Activated CD4-positive, alpha-beta T cell treated with anti-CD3 and anti-CD28 coated beads, Interleukin-2, amount 10 ng/mL, durations not matched to agents 7 days and 5 days (primary cell): ENCODE measurements at places on chromosomes 1 and 21.

GRCh38 chr1:3402258-3403010 lies 52.0 kb upstream of the ARHGEF16 start:
- H3K27me3 ChIP-seq: no peaks in the 10 kb centered on the region
- H3K4me3 ChIP-seq: no peak overlapping the region
- DNase-seq: no peak
- no peaks in the 10 kb centered on the region for H3K4me1 ChIP-seq
- no peaks in the 10 kb centered on the region for H3K36me3 ChIP-seq
- no peak overlapping the region for H3K27ac ChIP-seq

DNA sequence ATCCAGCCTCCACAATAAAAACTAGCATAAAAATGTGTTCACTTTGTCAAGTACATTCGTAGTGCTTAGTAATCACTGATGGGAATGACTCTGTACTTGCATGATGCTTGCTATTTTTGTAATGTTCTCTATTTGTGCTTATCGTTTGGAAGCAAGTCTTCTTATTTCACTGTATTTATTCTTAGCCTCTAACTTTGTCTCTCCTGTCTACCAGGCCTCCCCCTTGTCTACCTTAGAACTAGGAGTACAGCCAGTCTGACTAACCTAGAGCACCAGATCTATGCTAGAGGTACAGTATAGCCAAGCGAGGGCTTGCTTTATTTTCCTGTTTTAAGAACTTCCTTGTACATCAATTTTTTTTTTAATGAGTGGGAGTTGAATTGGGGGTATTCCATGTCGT lies 108.2 kb downstream of the VPS13D start:
- H3K4me1 ChIP-seq: peaks cover 26% of the 10 kb centered on the region
- H3K27ac ChIP-seq: no peak overlapping the region
- peaks cover 53% of the 10 kb centered on the region for H3K36me3 ChIP-seq
- H3K27me3 ChIP-seq: no peaks in the 10 kb centered on the region
- DNase-seq: no peak

GRCh38 chr21:42942244-42942643 lies 16.8 kb upstream of the ERVH48-1 start:
- no peaks in the 10 kb centered on the region for H3K36me3 ChIP-seq
- no peaks in the 10 kb centered on the region for H3K4me1 ChIP-seq
- no peak overlapping the region for H3K27ac ChIP-seq
- no peak for DNase-seq

GRCh38 chr1:21937372-21938121 lies 437 bp upstream of the HSPG2 start:
- H3K4me1 ChIP-seq: peaks cover 11% of the 10 kb centered on the region
- H3K4me3 ChIP-seq: peak overlapping the region; percentile 78
- H3K27me3 ChIP-seq: peaks cover 24% of the 10 kb centered on the region
- peak overlapping the region; percentile 39 for H3K27ac ChIP-seq

GRCh38 chr1:3004285-3005205 lies 16.7 kb upstream of the ACTRT2 start:
- no peak for DNase-seq
- H3K4me3 ChIP-seq: no peak overlapping the region
- H3K4me1 ChIP-seq: no peaks in the 10 kb centered on the region
- H3K27me3 ChIP-seq: no peaks in the 10 kb centered on the region
- no peak overlapping the region for H3K27ac ChIP-seq

GRCh38 chr1:104121271-104121670 lies 371.6 kb downstream of the AMY1C start:
- no peak for DNase-seq
- H3K4me3 ChIP-seq: no peak overlapping the region
- no peaks in the 10 kb centered on the region for H3K27me3 ChIP-seq
- no peak overlapping the region for H3K27ac ChIP-seq

- H3K36me3 ChIP-seq: no peaks in the 10 kb centered on the region
- no peak overlapping the region for H3K4me3 ChIP-seq
- no peak for DNase-seq
- H3K4me1 ChIP-seq: no peaks in the 10 kb centered on the region
- H3K27ac ChIP-seq: no peak overlapping the region
Measured at GRCh38 chr1:22222723-22223122, 79.8 kb upstream of the WNT4 start.

- no peaks in the 10 kb centered on the region for H3K27me3 ChIP-seq
- H3K4me1 ChIP-seq: peaks cover 19% of the 10 kb centered on the region
- no peak for DNase-seq
- H3K36me3 ChIP-seq: no peaks in the 10 kb centered on the region
Measured at GRCh38 chr1:109131800-109132199, 17.9 kb downstream of the ELAPOR1 start.

DNA sequence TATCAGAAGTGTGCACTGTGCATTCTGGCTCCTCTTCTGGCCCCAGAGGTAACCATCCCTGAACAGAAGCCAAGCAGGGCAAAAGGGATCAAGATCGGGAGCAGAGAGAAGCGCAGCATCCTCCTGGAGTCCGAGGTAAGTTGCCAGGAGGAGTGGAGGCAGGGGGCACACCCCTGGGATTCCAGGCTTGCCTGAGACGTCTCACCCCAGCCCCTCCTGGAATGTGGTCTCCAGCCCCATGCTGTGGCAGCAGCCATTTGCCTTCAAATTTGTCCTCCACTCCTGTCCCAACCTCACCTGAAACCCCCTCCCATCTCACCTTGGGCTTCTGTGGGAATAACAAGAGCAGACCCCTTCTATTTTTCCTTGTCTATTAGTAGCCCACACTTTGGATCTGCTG lies 10.1 kb downstream of the LRRC71 start:
- peaks cover 48% of the 10 kb centered on the region for H3K27me3 ChIP-seq
- no peak overlapping the region for H3K27ac ChIP-seq
- peaks cover 27% of the 10 kb centered on the region for H3K4me1 ChIP-seq
- no peak for DNase-seq

- no peaks in the 10 kb centered on the region for H3K4me1 ChIP-seq
- H3K27ac ChIP-seq: no peak overlapping the region
- no peaks in the 10 kb centered on the region for H3K27me3 ChIP-seq
- H3K4me3 ChIP-seq: no peak overlapping the region
Measured at GRCh38 chr1:195053478-195053877, 1554.8 kb downstream of the KCNT2 start.

DNA sequence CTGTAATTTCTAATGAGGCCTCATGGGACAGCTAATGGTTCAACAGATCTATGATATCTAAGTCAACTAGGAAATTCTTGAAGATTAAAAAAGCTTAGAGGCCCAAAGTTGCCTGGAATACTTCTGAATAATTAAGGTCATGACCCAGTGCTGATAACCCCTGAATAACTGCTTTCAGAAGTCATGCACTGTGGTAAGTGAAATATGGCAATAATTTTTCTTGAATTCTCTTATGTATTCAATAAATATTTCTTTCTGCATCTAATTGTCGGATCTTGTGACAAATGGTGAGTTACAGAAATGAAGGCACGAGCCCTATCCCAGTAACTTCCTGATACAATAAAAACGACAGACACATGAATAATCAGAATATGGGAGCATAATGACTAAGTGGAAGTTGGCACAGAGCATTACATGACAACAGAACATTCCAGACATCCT lies 219.3 kb upstream of the GREM2 start:
- no peak overlapping the region for H3K27ac ChIP-seq
- no peaks in the 10 kb centered on the region for H3K4me1 ChIP-seq
- H3K27me3 ChIP-seq: no peaks in the 10 kb centered on the region
- no peak for DNase-seq
- H3K36me3 ChIP-seq: no peaks in the 10 kb centered on the region
